Stimulated activated CD8-positive, alpha-beta memory T cell treated with anti-CD3 and anti-CD28 coated beads, Interleukin-2, amount 100 ng/mL, for 48 hours (primary cell): ENCODE measurements at places on chromosomes 2 and 18.

DNA sequence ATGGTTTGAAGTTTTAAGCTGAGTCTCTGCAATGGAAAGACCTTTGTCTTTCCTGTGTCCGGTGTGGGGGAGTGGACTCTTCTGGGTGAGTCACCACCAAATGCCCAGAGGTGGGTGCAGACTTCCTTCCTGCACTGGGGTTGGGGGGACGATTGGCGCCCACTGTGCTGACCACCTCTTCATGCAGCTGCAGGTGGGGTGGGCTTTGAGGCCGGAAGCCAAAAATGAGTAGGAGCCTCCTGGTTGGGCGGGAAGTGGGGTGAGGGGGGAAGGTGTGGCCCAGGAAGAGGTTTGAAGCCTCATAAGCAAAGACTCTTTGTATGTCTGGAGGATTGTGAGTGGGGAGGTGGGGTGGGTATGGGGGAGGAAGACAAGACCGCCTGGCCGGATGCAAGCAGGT, 27.6 kb downstream of the PAX8 start:
- DNase-seq: no peak

- no peak for DNase-seq
Observed at GRCh38 chr2:204343685-204344084, 201.6 kb upstream of the PARD3B start.

- DNase-seq: no peak
Observed at GRCh38 chr2:28666496-28667184, 85.0 kb upstream of the PPP1CB start.

GRCh38 chr2:186256540-186256939, 229.5 kb upstream of the ZC3H15 start:
- DNase-seq: no peak

GRCh38 chr2:206442833-206443734, at the start of gene ADAM23:
ADAM23 (plus strand) TSS chr2:206443532; CDS start chr2:206443867, 335 bp downstream.
- DNase-seq: peak; percentile 26

GRCh38 chr2:175310813-175311504, 129.4 kb upstream of the ATP5MC3 start:
- DNase-seq: no peak

GRCh38 chr2:158239271-158239670, 137.6 kb downstream of the UPP2 start:
- DNase-seq: no peak

GRCh38 chr2:21643180-21643579, 519.4 kb downstream of the TDRD15 start:
- no peak for DNase-seq

DNA sequence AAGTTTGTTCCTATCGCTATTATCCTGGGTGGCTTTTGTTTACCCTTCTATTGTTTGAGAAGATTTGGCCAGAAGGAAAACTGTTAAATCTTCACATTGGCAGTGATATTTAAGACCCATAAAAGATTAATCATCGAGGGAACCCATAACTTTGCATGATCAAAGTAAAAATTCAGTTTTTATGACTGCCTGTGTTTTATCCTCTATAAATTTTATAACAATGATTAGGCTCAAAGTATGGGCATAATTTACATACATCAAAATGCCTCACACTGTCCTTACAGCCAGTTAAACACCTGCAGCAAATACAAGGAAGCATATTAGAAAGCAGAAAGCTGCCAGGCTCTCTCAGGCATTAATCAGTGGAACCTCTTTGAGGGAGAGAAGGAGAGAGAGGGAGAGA, 289.1 kb downstream of the ICOS start:
- DNase-seq: no peak

DNA sequence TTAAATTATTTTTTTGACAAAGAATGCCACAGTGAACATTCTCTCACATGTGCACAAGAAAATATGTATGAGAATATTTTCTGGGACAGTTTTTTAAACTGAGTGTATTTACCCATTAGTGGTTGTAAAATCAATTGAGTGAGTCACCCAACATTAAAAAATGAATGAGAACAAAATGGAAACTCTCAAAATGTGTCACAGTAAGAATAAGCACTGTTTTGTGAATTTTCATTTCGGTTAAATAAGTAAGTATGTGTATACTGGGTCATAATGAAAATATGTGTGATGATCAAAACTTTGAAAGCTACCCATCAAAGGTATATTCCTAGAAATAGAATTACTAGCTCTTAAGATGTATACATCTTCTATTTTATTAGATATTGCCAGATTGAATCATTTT, 11.6 kb downstream of the BABAM2 start:
- no peak for DNase-seq

GRCh38 chr18:78762753-78763152, 216.9 kb upstream of the SALL3 start:
- DNase-seq: no peak

- no peak for DNase-seq
Observed at GRCh38 chr18:54558609-54559585, 32.1 kb upstream of the DYNAP start.

DNA sequence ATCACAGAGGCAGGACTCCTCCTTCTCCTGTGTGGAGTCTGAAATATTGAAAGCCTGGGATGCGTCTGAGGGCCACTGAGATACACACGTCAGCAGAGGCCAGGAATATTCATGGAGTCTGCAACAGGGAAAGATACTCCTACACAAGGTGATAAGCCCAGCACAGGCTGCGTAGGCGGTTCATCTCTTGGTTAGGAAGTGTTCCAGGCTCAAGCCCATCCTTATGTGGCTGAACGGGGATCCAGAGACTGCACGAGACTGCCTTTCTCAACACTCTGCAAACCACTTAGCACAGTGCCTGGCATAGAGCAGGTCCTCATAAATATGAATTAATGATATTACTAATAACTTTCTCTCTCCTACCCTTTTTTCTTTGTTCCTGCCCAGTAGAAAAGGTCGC, 29.2 kb upstream of the AGPS start:
- DNase-seq: no peak

DNA sequence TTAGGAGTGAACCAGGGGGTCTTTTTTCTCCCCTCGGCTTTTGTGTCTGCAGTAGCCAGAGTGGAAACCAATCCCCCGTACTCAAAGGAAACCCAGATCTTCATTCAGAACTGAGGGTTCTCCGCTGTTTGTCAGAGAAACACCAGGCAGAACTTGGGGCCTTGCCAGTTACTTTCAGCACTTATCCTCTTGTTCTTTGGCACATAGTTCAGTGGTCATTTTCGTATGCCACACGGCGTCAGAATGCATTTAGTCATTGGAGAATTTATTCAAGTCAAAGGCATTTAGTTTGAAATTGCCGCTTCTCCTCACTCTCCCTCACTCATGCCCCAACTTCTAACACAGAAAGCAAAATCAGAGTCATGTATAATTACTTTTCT, 102.9 kb downstream of the CABLES1 start:
- DNase-seq: no peak

- DNase-seq: no peak
Observed at GRCh38 chr2:6506859-6507258, 358.8 kb downstream of the CMPK2 start.

DNA sequence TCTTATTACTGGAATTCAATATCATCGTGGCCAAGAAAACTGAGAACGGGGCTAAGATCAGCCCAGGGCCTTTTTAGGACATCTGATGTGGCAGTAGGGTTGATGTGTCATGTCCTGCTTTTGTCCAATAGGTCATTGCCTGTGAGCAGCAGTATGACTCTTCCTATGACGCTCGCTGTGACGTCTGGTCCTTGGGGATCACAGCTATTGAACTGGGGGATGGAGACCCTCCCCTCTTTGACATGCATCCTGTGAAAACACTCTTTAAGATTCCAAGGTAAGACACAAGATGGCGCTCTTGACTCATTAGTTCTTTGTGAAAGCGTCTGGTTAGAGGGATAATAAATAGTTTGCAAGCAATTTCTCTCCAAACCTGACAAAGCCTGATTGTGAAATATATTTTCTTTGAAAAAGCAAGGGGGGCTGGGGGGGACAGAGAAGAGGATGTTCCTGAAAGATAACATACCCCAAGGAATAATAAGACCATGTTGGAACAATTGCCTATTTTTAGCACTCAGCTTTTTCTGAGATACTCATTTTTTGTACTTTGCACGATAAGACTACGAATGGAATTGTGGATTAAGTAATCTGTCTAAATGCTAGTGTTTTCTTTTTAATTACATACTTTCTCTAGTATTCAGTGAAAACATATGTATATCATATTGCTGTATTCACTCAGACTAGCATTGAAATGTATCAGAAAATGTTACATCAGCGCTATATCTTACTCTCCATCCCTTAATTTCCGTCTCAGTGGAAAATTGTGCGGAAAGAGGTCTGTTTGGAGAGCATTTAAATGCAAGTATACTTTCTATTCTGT, 58.1 kb downstream of the MYO3B start:
- no peak for DNase-seq
